ENCODE measurements at places on chromosomes 1 and 21.

DNA sequence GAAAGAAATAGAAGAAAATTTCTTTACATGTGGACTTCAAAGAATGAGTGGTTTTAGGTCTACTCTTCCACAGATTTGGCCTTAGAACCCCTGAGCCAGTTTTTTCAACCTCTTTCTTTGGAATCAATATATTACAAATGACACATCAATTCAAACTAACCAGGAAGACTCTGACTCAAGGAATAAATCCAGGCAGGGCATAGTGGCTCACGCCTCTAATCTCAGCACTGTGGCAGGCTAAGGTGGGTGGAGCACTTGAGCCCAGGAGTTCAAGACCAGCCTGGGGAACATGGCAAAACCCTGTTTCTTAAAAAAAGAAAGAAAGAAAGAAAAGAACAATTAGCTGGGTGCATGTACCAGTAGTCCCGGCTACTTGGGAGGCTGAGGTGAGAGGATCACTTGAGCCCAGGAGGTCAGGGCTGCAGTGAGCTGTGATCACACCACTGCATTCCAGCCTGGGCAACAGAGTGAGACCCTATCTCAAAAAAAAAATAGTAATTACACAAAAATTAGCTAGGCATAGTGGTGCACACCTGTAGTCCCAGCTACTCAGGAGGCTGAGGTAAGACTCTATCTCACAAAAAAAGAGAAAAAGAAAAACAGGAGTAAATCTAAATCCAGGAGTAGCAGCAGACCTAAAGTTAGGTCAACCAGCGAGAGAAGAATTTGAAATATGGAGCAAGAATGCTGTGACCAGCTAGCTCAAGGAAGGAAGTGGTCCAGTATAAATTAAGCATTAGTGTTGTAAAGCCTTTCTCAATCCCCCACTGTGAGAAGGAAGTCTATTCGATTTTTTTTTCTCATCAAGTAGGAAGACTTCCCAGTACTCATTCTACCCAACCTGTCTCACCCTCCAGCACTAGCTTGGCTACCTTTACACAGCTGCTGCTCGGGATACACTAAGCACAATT, 1.9 kb downstream of the SORT1 start:
- no peak for DNase-seq

DNA sequence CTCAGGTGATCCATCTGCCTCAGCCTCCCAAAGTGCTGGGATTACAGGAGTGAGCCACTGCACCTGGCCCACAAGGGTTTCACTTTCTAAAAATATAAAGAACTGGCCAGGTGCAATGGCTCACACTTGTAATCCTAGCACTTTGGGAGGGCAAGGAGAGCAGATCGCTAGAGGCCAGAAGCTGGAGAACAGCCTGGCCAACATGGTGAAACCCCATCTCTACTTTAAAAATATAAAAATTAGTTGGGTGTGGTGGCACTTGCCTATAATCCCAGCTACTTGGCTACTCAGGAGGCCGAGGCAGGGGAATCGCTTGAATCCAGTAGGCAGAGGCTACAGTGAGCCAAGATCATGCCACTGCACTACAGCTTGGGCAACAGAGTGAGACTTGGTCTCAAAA, 25.7 kb downstream of the MRPL39 start:
- no peak for DNase-seq

- DNase-seq, result no peak
These were observed 1.9 kb downstream of the FGGY start for GRCh38 chr1:59298710-59299346.

- DNase-seq, result no peak
These were observed 22.4 kb upstream of the TRNAU1AP start for GRCh38 chr1:28530456-28530855.

DNA sequence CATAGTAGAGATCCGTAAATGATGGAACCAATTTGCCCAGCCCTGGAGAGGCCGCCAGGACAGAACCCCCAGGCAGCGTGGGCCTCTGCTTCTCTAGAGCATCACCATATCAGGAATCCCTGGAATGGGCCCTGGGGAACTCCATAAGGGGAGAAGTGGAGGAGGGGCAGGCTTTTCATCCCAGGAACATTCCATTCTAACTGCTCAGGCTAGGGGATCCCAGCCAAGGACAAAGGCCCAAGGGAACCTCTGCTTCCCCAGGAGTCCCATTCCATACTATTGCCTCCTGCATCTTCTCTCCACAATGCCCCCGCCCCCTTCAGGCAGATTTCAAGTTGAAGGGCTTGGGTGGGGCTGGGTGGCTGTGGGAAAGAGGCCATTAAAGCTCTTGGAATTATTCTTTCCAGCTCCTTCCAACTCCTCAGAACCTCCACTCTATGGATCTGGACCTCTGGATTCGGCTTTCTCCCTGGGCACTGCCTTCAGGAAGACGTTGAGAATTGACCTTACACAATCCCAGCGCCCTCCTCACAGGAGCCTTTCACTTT, 6.0 kb downstream of the TRNP1 start:
- no peak for DNase-seq

- no peak for DNase-seq
These were observed 108.1 kb upstream of the IVNS1ABP start for GRCh38 chr1:185425163-185425562.

DNA sequence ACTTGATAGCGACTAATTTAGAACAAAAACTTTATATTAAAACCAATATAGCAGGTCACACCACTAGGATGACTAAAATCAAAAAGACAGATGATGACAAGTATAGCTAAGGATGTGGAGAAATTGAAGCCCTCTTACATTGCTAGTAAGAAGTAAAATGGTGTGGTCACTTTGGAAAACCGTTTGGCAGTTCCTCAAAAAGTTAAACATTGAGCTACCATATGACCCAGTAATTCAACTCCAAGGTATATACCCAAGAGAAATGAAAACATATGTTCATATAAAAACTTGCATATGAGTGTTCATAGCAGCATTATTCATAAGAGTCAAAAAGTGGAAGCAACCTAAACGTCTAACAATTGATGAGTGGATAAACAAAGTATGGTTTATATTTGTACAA, 13.0 kb upstream of the SERINC2 start:
- DNase-seq, result no peak

- DNase-seq, result no peak
These were observed 48.7 kb upstream of the EDN2 start for GRCh38 chr1:41533016-41533730.

- DNase-seq, result no peak
These were observed 25.5 kb downstream of the ETV3L start for GRCh38 chr1:157073944-157074685.

GRCh38 chr1:163844459-163844858, 522.7 kb downstream of the NUF2 start:
- no peak for DNase-seq

DNA sequence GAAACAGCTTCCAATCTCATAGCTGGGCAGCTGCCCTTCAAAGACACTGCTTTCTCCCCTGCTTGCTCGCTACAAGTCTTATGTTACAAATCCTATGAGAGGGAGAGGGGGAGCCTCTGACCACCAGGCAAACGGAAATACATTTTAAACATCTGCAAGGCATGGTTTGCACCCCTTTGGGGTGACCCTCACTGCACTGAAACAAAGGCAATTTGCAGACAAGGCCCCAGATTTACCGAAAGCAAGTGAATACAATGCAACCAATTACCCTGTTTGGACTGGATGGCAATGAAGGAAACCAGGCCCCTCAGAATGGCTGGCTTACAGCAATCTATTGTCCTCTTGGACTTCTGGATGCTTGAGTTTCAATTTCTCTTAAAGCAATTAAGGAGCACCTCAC, 11.8 kb upstream of the ATP13A2 start:
- DNase-seq, result no peak

DNA sequence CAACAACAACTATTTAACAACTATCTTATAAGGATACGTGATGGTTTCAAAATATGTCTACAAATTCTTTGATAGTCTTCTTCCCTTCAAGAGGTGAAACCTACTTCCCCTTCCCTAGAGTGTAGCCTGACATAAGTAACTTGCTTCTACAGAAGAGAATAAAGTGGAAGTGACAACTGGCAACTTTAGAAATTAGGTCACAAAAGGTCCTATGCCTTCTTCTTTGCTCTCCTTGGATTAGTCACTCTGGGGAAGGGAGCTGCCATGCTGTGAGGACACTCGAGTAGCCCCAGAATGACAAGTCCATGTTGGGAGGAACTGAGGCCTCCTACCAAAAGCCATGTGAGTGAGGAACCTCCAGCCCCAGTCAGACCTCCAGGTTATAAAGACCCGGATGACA, 19.2 kb downstream of the EFCAB14 start:
- no peak for DNase-seq

DNA sequence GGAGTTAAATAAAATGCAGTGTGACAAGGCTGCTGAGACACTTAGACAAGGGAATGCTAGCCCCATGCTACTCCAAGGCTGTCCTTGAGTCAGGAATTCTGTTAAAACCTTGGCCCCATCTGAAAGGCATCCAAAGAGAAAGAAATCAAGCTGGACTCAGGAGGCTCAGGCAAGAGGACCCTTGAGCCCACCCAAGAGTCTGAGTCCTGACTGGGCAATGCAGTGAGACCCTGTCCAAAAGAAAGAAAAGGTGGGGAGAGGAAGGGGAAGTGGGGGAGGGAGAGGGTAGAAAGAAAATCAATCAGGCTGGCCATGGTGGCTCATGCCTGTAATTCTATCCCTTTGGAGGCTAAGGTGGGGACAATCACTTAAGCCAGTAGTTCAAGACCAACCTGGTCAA, 26.7 kb downstream of the CLSTN1 start:
- DNase-seq, result no peak

GRCh38 chr1:100543640-100544039, 5.7 kb downstream of the GPR88 start:
- no peak for DNase-seq

DNA sequence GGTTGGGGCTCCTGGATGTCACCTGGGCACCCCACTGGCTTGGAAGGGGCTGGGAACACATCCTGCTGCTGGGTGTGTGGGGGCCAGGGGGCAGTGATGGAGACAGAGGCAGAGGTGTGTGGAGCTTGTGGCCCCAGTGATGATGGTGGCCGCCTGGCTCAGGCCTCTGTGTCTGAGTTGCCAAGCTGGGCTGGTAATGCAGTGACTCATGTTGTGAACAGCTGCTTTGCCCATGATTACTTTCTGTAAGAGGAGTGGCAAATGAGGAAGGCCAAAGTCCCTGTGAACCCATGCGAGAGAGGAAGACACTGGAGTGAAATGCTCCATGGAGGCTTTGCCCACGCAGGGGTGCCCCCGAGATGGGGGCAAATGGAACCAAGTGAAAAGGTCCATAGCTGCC, 86.8 kb downstream of the KCNJ6 start:
- DNase-seq, result no peak
